ENCODE measurements at places on chromosomes 2 and 18.
A peak's percentile ranks its signal among the peaks of the same experiment; 100 is the strongest.

DNA sequence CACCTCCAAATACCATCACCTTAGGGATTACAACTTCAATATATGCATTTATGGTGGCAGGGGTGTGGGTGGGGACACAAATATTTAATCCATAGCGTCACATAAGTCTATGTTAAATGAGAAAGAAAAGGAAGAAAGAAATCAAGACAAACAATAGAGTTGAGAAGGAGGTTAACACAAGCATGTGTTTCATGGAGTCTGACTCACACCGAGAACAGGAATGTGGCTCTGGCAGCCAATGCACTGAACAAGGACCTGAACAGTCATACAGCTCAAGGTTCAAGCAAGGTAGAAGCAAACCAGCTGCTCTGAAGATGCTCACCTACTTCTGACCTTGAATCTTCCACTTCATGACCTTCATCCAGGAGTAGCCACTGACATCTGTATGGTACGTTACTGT lies 36.2 kb upstream of the LPIN1 start:
- no peak for DNase-seq

GRCh38 chr2:112012556-112012955 lies 42.5 kb upstream of the TMEM87B start:
- no peak for DNase-seq

GRCh38 chr18:13221869-13222855 lies 3.6 kb downstream of the LDLRAD4 start:
- peak; percentile 10 for DNase-seq

GRCh38 chr2:112141626-112142007 lies 3.4 kb downstream of the FBLN7 start:
- DNase-seq: no peak

- DNase-seq: no peak
These were observed 2.7 kb downstream of the KLHL14 start for GRCh38 chr18:32770054-32770665.

DNA sequence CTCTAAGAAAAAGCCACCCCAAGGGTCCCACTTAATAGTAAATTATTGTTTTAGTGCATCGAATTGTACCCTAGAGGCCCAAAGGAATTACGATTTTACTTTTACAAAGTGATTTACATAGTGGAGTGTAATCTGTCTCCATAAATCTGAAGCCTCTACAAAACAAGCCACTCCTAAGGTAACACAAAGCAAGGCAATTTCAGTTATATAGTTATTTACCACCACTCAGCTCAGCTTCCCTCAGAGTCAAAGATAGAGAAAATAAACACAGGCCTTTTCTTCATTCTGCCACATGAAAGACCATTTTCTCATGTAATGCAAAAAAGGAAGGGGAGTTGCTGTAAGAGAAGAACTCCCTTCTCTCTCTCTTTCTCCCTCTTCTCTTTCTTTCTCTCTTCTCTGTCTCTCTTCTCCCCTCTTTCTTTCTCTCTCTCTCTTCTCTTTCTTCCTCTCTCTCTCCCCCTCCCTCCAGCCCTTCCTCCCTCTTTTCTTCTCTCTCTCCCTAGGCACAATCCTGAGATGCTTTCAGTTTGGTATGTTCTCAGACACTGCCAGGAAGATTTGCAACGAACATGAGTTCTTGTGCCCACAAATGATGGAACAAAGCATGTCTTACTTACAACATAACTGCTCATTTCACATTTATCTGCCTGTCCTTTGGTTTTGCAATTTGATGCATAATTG lies 264.5 kb downstream of the BCL2 start:
- DNase-seq: no peak

DNA sequence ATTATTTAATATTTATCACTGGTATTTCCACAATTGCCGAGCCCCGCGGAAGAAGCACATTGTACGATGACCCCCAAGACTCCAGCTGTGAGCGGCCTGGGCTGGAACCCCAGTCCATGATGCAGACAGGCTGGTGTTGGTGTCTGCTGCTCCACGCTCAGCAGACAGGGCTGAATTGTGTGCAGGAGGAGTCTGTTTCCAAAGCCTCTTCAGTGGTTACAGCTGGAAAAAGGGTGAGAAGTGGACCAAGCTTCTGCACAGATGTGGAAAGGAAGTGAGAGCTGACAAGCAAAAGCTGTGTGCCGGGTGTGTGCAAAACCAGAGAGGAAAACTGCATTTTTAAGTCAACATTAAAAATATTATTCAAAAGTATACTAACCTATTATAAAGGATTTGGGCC lies 500.4 kb downstream of the GALR1 start:
- no peak for DNase-seq

DNA sequence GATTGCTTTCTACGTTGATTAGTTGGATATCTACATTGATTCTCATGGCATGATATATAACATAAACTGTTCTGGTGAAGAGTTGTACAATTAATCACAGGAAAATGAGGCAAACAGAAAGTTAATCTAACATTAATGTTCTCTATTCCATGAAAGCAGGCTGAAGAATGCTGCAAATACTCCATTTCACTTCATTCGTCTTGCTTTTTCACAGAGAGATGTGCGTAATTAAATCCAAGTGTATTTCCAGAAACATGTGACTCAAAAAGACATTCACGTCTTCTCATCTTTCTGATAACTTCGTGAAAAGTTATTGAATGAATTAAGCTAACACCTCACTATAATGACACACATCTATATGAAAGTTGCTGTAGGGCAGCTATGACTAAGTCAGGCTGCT lies 1471.5 kb downstream of the DPP10 start:
- no peak for DNase-seq

DNA sequence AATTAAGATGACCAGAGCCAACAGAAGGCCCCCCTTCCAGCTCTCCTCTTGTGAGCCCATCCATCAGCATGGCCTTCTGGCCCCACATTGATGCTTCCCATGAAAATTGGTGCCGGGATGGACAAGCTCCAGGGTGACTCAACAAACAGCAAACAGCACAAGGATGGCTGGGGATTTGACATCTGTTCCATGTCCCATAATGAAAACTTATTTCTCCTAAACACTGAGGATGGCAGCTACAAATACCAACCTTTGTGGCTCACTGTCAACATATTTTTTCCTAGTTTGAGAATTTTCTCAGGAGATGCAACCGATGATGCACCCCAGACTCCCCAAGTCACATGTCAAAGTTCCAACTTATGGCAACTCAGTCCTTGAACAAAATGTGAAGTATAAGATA lies 169.6 kb upstream of the SIX2 start:
- no peak for DNase-seq

DNA sequence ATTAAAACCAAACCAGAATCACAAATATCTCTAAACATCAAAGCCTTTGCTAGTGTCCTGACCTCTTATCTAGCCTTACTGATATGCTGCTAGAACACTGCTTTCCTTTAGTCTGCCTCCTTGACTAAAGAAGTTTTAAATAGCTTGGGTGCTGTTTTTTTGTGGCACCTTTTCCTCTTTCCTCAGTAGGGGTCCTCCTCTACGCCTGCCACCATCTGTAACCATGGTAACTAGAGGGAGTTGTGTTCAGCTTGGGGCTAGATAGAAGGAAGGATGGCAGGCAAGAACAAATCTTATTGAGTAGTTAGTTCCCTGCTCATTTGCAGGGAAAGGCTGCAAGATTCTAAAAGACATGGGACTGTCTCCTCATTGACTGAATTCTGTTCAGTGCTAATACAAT lies 86.0 kb downstream of the TAF4B start:
- DNase-seq: no peak

- DNase-seq: no peak
These were observed 123.2 kb downstream of the CAPN13 start for GRCh38 chr2:30684026-30684425.

DNA sequence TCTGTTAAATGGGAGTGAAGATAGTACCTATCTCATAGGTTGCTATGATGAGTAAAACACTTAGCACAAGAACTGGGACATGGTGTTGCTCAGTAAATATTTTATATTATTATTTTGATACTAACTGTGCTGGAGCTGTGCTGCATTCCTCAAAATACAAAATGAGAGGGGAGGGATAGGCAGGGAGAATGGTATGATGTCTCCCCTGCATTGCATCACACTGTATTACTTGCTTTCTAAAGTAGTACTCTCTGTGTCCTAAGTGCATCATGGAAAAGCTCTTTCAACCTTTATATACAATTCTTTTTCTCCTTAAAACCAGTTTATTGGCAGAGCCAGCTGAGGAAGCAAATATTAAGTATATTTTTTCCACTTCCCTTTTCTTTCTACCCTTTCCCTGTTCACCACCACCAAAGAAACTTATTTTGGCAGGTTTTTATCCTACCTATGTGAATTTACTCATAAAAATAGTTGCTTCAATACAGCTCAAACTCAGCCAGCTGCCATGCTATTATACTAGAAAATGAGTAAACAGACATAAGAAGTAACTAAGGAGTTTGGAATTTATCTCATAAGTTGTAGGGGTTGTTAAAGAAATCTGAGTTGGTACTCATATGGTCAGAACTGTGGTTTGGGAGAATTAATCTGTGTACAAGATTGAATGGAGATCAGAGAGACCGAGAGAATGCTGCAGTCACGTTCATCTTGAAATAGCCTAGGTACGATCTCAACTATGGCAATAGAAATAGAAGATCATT lies 60.3 kb downstream of the EHBP1 start:
- no peak for DNase-seq

DNA sequence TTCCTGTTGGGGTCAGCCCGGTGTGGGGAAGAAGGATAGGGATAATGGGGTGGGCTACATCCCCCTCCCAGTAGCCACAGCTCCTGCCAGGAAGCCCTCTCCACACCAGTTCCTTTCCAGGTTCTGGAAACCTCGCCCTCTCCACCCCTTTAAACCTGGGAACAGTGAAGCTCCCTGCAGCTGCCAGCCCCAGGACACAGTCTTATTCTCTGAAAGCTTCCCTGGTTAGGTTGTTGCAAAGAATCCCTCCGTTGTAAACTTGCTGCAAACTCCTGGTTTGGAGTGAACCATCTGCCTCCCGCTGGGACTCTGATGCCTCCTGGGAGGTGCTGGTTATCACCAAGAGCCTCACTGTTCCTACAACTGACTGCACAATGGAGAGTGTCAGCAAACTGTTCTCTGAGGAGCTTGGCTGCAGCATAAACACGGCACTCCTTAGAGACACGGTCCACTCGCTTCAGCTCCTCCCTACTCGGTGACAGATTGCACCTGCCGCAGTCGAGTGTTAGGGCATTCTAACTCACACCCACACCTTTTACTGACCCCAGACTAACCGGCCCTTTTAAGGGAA lies 261.8 kb upstream of the RAB6C start:
- DNase-seq: no peak

GRCh38 chr2:121427187-121427689 lies 103.4 kb upstream of the RNU4ATAC start:
- no peak for DNase-seq

DNA sequence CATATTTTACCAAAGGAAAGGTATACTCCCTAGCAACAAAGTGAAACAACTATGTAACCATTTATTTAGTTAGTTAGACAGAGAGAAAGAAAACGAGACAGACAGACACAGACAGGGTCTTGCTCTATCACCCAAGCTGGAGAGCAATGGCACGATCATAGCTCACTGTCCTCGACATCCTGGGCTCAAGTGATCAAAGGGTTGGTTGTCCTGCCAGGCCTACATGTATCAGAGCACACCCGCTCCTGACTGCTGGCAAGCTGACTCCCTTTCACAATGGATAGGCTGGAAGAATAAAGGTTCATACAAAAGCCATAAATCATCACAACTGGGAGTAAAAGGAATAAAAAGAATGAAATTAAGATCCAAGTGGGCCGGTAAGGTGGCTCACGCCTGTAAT lies 53.5 kb downstream of the ATL2 start:
- no peak for DNase-seq

DNA sequence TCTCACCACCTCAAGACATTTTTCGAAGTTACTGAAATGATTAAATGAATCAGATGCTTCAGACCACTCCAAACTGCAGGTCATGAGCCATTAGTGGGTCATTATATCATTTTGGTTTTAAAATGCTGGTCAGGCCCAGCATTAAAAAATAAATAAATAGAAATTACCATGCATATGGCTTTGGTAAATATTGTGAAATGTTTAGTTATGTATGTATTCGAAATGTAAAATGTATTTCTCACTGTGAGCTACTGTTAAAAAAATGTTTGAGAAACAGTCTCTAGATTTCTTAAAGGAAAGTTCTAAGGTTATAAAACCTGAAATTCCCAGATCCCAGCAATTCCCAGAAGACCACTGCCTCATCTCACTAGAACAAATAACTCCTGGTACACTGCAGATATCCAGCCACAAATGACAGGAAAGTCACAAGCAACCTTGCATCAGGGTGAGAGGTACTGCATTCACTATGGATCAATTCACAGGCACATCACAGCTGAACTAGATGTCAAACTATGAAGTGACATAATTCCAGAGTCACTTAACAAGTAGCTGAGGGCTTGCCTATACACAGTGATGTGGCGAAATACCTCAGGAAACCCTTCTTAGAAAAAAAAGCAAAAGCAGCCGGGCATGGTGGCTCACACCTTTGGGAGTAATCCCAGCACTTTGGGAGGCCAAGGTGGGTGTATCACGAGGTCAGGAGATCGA lies 46.6 kb downstream of the FAM228A start:
- no peak for DNase-seq

GRCh38 chr2:55519938-55520885 lies 694 bp downstream of the CFAP36 start:
- peak; percentile 33 for DNase-seq

- no peak for DNase-seq
These were observed 101.5 kb downstream of the NCOA1 start for GRCh38 chr2:24592441-24593100.

GRCh38 chr2:134540990-134541389 lies 177.8 kb downstream of the TMEM163 start:
- DNase-seq: no peak

DNA sequence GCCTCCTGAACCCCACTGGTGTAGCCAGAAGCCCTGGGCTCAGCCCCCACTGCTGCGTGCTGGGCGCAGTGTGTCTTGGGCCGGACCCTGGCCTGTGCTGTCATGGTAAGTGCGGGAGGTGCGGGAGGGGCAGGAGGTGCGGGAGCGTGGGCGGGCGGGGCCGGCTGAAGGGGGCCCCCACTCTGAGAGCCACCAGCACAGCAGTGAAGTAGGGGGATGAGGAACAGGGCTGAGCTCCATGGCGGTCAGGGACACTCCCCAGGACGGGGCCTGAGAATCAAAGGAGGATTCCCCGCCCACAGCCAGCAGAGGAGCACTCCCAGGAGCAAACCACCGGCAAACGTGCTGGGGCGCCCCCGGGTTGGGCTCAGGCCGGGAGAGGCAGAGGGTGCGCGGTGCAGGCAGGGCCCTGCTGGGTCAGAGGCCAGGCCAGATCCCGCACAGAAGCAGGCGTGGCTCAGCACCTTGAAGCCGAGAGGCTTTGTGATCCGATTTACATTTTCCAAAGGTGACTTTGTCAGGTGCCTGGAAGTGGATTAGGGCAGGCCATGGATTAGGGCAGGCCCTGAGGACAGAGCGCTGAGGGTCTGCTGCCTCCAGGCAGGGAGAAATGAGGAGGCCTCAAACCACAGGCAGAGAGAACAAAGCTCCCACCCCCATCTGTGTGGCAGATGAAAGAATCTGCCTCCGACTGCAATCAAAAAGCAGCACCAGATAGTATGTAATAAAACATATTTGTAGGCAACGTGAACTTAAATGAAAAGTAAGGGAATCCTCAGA lies 152.0 kb upstream of the RAB6C start:
- DNase-seq: no peak
